ENCODE measurements at places on chromosomes 16 and 17.

DNA sequence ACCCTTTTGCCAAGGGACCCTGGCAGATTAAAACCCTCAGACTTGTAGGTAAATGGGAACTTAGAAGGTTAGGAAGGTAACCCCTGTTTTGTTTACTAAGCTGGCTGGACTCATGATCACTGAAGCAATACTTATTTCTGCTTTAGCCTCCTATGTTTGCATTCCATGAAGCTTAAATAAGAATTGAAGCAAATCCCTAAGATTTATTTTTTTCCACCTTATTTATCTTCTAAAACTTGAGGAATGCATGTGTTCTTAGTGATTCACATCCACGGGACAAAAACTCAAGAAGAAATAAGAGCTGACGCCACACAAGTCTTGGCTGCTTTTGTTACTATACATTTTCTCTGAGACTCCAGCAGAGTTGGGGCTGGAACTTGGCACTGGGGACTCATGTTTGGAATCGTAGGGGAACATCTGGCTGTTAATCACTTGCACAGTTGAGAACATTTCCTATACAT, 35.5 kb downstream of the CLUAP1 start:
- no peak for DNase-seq

DNA sequence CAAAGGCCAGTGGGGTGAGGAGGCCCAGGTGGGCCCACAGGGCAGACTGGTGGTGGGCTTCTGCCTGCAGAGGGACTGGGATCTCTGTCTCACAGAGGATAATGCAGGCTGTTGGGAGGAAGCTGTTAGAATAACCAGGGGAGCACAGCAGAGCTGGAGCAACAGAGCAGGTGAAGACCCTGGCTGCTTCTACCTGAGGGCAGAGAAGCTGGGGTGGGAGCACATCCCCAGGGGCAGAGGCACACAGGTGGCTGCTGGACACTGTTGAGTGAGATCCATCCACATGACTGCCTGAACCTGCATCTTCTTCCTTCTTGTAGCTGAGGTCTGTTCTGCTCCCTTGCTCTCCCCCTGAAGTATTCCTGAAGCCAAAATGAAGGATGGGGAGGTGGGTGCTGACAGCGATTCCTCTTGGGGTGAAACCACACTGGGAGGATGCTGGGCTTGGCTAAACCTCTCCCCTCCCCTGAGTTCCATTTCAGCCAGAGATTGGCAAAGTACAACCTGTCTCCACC, 1725.0 kb downstream of the TP53TG3F start:
- no peak for DNase-seq

GRCh38 chr17:44610331-44610730, 45.9 kb upstream of the MEIOC start:
- peak; percentile 20 for DNase-seq

GRCh38 chr17:50573866-50574611, 13.5 kb downstream of the CACNA1G start:
- no peak for DNase-seq

DNA sequence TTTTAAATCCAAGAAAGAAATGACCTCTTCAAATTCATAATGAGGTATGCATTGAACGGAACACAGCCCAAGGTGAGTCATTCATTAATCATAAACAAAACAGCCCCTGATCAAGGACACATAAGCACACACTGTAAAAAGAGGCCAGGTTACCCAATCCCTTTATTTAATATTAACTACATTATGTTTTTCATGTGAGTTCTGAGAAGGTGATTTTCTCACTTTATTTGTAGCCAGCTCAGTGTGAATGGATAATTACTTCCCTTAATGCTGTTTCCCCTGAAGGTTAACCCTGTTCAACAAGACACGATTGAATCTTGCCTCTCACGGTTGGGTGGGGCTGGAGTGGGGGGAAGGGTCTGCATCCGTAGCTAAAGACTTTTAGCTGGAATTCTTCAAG, 257.3 kb upstream of the SALL1 start:
- DNase-seq, result no peak

All from posterior cingulate gyrus (tissue), 11 donors.